ENCODE measurements at places on chromosomes 4 and X.

DNA sequence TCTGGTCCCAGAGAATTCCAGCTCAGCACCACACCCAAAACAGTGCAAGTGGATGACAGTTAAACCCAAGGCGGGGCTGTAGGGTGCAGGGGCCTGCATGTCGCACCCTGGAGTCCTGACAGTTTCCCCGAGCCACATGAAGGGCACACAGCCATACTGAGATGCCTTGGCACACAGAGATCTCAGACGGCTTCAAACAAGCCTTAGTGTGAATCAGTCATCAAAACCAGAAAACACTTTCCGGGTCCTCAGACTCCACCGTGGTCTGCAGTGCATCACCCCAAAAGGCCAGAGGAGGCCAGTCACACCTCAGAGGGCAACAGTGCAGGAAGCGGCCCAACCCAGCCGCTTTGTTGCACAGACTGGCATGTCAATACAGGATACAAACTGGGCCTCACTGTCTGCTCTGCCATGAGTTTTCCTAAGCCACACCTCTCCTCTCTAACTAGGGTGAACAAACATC lies 64.6 kb upstream of the ENPP6 start:
- DNase-seq, result no peak

DNA sequence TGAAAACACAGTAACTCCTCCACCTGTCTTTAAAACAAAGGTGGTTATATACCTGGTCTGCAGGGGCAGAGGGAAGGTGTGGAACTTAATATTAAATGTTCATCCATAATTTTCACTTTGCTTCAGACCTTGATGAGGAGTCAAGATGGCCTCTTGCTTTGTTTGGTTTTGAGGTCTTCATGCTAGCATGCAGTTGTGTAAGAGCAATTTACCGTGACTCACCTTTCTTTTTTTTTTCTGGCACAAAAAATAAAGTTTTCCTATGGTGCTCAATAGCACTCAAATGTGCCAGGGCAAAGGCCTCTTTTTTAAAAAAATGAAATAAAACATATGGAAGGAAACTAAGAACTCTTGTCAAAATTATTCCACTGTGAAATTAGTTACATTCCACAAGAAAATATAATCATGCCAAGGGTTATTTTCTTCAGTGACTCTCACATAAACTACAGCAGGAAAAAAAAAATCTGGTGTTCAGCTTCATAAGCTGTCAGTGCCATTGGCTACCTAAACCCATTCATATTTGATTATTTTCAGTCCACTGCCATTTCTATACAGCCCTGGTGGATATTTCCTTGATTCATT lies 128.2 kb downstream of the SLC7A11 start:
- DNase-seq, result no peak

DNA sequence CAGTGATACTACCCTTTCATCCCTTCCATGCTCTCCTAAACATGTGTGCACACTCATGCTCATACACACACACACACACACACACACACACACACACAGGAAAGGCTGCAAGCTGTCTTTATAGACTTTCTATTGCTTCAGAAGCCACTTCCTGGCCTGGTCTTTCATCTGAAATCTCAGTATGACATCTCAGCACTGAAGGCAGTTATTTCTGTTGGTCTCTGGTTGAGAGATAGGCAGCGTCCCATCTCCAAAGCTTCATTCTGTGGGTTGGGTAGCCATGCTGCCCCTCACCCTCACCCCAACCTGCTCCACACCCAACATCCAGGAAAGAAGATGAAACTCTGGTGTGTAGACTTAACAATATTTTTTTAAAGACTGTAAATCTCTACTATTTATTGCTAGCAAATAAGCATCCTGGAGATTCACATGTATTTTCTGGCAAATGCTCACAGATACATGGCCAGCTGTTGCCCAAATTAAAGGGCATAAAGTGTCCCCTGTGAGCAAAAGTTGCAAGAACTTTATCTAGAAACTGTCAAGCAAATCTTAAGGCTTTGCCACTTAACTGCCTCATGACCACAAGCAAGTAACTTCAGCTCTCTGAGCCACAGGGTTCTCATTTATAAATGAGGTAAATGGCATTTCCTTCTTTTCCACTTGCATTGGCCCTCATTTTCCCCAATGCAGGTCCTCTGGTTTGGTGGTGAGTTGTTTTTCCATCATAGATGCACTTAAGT lies 189.8 kb upstream of the AFF2 start:
- no peak for DNase-seq

GRCh38 chrX:55167124-55167803 lies 52.9 kb upstream of the PAGE5 start:
- no peak for DNase-seq

- no peak for DNase-seq
Observed at GRCh38 chr4:139286186-139286698, 6.2 kb upstream of the MGARP start.

DNA sequence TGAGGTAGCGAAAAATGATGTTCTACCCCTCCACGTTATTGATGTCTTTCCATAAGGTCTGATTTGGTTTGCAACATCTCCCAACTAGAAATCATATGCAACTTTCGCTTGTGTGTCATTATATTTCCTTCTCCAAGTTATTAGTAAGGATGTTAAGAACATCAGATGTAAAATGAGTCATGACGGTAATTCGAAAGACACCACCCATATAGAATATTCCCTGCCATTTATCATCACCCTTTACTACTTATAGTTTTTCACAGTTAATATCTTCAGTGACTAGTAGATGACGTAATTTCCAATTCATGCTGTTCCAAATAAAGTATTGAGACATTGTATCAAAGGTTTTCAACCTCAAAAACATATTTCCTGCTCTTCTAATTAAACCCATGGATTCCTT lies 146.7 kb upstream of the MAP3K15 start:
- DNase-seq, result no peak

DNA sequence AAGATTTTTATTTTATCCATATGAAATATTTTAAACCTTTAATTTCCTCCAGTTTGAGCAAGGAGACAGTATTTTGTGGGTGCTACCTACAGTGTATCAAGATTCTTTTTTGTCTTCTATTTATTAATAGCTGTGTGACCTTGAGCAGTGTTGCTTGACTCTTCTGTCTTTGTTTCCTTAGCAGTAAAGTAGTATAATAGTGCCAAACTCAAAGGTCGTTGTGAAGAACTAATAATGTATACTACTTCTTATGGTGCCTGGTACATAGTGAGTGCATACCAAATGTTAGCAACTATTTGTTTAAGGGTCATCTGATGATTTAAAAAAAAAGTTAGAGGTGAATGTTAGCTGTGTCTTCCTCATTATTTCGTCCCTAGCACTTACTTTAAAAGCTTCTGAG lies 30.5 kb downstream of the SMARCAD1 start:
- no peak for DNase-seq

DNA sequence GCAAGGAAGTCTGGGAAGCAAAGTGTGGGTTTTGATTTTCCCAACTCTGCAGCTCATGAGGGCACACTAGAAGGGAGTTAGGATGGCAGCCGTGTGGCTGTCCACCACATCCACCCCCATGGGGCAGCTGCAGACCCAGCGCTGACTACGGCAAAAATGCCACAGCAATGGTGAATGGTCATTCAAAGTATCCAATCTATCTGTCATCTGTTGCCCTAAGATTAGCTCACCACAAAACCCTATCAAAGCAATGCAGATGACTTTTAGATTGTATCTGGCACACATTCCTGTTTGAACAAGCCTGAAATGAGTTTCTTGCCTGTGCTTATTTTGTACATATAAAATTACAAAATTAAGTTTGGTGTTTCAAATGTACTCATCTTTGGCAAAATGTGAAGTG lies 29.7 kb upstream of the HPSE start:
- DNase-seq, result peak; percentile 12

GRCh38 chrX:154046940-154047610 lies 27.4 kb upstream of the IRAK1 start:
- no peak for DNase-seq

GRCh38 chr4:48226199-48226598 lies 43.4 kb downstream of the TEC start:
- peak; percentile 31 for DNase-seq

- DNase-seq, result peak; percentile 5
Observed at GRCh38 chrX:16953606-16954211, 7.3 kb downstream of the REPS2 start.

DNA sequence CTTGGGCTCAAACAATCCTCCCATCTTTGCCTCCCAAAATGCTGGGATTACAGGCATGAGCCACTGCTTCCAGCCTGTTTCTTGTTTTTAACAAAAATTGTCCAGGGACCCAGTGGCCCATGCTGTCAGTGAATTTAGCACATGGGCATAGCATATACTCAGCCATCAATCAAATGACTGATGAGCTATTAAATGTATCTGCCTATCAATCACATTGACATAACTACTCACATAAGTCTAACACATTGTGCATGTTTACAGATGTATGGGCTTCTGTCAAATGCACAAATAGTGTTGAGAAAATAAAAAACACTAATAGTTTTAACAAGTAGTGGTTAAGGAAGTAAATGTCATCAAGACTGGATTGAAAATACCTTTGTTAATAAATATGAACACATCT lies 249.4 kb downstream of the COX18 start:
- DNase-seq, result no peak

DNA sequence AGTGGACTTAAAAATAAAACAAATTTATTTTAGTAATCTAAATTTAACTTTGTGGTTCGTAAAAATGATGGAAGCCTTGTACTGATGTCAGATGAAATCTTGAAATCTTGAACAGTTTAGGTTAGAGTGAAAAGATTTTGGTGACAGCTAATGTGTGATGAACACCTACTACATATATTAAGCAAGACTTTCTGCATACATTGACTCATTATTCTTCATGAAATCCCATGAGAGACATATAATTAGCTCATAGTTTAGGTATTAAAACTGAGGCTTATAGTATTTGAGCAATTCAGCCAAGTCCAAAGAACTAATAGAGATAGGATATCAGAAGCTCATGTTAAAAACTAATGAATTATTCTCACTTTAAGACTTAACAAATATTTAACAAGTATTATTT lies 66.9 kb upstream of the PCDH7 start:
- no peak for DNase-seq

- DNase-seq, result no peak
Observed at GRCh38 chr4:186676531-186677161, 47.0 kb downstream of the FAT1 start.

DNA sequence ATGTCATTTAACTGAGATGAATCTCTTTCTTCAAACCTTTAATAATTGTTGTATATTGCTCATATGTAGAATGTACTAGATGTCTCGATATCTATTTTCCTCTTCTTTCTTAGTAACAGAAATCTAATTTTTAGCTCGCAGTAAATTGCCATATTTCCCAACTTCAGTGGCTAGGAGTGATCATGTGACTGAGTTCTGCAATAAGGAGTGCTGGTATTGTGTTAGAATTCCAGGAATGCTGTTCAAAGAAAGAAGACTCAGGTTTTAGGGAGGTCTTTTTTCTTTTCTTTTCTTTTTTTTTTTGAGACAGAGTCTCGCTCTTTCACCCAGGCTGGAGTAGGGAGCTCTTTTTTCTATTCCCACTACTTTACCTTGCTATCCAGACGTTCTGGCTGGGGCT lies 81.7 kb downstream of the SLC10A7 start:
- no peak for DNase-seq

DNA sequence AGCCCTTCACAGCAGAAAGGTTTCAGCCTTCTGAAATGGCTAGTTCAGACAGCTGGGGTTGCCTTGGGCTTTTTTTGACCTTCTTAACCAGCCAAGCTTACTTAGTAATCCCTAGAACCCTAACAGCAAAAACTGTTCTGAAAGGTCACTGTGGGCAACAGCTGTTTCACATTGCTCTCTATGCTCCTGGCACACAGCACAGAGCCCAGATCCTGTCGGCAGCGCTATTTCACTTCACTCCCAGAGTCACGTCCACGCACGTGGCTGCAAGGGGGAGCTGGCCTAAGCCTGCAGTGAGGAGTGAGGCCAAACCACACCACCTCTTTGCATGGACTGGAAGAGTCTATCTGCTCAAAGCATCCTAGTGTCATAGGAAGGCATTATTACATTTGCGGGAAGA lies 32.0 kb upstream of the STS start:
- no peak for DNase-seq

DNA sequence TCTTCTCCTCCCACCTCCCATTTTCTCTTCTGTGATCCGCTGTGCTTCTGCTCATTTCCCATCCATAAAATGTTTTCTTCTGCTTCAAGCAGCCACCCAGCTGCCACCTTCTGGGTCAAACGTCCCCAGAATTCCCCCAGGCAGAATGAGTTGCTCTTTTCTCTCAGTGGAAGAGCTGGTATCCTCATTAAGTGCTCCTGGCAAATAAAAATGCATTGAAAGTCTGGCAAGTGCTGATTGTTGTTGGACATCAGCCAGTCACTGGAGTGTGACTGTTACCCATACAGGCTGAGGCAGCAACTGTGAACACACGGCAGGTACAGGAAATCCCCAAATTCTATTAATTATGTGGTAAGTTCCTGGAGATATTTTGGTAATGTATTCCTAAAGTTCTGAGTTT lies 52.6 kb downstream of the LIMCH1 start:
- no peak for DNase-seq

GRCh38 chr4:41025824-41026223 lies 188.5 kb downstream of the APBB2 start:
- DNase-seq, result no peak

GRCh38 chrX:117996408-117996807 lies 120.2 kb downstream of the KLHL13 start:
- DNase-seq, result no peak

Measured in suppressor macrophage (primary cell).